ENCODE measurements at places on chromosomes 2 and 18.
A peak's percentile ranks its signal among the peaks of the same experiment; 100 is the strongest.

DNA sequence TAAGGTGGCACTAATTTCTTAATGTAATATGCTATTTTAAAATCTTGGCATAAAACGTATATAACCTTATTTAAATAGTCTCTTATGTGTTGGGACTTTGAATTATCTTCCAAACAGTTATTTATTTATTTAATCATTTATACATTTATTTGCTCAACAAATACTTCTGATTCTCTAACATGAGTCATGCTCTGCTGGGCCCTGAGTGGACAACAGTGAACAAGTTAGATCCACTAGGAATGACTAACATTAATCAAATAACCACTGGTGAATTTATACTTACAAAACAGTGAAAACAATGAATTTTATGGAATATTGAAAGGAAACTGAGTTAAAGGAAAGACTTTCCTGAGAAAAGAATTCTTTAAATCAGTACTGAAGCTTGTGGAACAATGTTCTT, 1257.2 kb upstream of the CHAC2 start:
- H3K4me1 ChIP-seq: no peaks in the 10 kb centered on the region
- no peak overlapping the region for H3K27ac ChIP-seq
- no peaks in the 10 kb centered on the region for H3K27me3 ChIP-seq
- no peak overlapping the region for H3K4me3 ChIP-seq
- no peak for DNase-seq

DNA sequence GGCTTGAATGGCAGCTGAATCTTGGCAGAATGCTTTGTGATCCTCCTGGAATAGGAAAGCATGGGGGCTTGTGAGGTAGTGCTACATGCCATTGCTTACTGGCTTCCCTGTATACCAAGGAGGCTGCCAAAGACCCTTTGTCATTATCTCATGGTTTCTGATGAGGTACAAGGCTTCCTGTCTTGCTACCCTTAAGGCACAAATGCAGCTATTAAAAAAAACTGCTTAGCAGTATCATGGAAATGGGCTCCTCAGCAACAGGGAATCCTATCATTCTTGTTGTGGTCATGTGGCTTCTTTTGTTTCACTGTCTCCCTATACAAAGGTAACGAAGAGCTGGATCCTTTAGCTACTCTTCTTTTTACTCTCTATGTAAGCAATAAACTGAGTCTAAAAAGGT, 6.6 kb upstream of the KANSL1L start:
- H3K4me1 ChIP-seq: peaks cover 10% of the 10 kb centered on the region
- H3K27me3 ChIP-seq: no peaks in the 10 kb centered on the region
- peak overlapping the region; percentile 63 for H3K27ac ChIP-seq
- H3K36me3 ChIP-seq: no peaks in the 10 kb centered on the region
- peak; percentile 38 for DNase-seq
- H3K4me3 ChIP-seq: no peak overlapping the region

DNA sequence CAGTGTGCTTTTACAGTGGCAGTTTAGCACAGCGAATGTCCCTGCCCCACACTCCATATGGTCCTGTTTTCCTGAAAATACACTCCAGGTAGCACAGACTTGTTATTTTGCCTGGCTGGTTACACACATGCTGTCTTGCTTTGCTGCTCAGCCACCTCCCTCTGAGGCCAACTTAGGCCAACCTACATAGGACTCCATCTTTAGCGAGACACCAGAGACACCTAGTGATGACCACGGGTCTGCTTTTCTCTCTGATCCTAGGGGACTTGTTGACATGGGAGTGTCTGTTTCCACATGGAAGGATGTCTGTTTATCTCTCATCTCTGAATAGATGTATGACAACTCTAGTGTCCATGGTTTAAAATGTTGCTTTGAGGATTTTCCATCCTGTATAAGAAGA, 43.3 kb downstream of the PLEKHB2 start:
- no peaks in the 10 kb centered on the region for H3K4me1 ChIP-seq
- no peak for DNase-seq
- no peak overlapping the region for H3K4me3 ChIP-seq
- H3K36me3 ChIP-seq: peaks cover 7% of the 10 kb centered on the region
- H3K27ac ChIP-seq: no peak overlapping the region

DNA sequence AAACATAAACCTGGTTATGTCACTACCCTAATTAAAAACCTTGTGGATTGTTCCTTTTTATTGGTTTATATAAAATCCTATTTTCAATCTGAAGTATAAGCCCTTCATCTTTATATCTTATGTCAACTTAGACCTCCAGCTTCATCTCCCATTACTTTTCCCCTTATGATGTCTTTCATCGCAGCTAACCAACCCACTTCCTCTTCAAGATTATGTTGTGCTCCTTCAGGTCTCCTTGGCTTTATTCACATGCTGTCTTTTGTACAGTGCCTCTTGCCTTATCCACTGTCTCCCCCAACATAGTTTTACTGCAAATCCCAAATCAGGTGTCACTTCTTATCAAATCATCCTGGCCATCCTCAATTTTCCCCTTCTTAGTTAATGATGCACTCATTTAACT, 25.9 kb downstream of the MBD5 start:
- no peaks in the 10 kb centered on the region for H3K27me3 ChIP-seq
- H3K4me1 ChIP-seq: no peaks in the 10 kb centered on the region
- H3K36me3 ChIP-seq: no peaks in the 10 kb centered on the region
- H3K27ac ChIP-seq: no peak overlapping the region

- no peak overlapping the region for H3K27ac ChIP-seq
- no peaks in the 10 kb centered on the region for H3K36me3 ChIP-seq
- H3K4me1 ChIP-seq: no peaks in the 10 kb centered on the region
- H3K27me3 ChIP-seq: no peaks in the 10 kb centered on the region
These were observed 111.1 kb downstream of the MEP1B start for GRCh38 chr18:32300914-32301313.

- no peaks in the 10 kb centered on the region for H3K4me1 ChIP-seq
- DNase-seq: no peak
- no peak overlapping the region for H3K27ac ChIP-seq
- H3K4me3 ChIP-seq: no peak overlapping the region
These were observed 3.3 kb downstream of the UGT1A9 start for GRCh38 chr2:233674995-233675394.

DNA sequence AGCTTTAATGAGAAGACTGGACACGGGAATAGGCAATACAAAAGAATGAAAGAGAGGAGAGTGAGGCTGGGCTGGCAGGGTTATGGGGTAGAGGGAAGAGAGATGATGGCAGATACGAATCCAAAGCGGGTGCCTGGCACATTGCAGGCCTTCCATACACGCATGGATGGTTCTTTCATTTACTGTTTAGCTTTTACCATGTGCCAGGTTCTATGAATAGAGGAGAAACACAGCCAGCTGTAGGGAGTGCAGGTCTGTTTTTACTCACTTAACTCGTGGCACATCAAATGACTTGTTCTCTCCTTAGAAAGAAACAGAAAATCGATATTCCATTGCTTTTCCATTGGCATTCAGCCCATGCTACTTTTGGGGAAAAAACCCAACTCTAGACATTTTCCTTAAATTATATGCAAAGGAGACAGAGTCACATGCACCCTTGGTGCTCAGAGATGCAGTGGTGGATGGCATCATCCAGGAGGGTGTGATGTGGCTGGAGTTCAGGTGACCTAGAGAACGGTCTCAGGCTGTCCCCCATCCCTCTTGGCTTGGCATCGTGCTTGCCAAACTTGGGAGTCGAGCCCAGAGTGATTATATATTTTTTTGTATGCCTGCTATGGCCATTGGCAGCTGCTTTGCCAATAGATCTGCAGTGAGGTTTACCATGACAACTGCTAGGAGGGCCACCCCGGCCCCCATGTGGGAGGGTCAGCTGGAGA, 6.2 kb downstream of the LTBP1 start:
- no peak for DNase-seq
- H3K27me3 ChIP-seq: no peaks in the 10 kb centered on the region
- peaks cover 3% of the 10 kb centered on the region for H3K4me1 ChIP-seq
- H3K27ac ChIP-seq: no peak overlapping the region

DNA sequence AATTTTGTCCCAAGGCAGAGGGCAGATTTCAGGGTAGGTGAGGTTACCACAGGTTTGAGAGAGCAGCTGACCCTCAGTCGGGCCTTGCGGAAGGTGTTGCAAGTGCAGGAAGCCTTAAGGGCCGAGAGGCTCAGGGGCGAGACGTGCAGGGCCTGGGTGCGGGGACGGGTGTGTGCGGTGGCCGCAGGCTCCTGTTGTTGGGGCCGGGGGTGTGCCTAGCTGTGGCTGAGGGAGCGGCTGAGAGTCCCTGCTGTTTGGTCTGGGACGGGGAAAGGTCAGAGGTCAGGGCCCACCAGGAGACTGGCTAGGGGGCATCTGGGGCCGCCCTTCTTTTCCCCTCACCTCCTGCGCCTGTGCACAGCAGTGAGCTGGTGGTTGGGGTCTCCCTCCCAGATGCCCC, 52.5 kb downstream of the NTSR2 start:
- no peaks in the 10 kb centered on the region for H3K4me1 ChIP-seq
- H3K27ac ChIP-seq: no peak overlapping the region
- no peaks in the 10 kb centered on the region for H3K27me3 ChIP-seq
- H3K36me3 ChIP-seq: peaks cover 10% of the 10 kb centered on the region
- H3K4me3 ChIP-seq: no peak overlapping the region

DNA sequence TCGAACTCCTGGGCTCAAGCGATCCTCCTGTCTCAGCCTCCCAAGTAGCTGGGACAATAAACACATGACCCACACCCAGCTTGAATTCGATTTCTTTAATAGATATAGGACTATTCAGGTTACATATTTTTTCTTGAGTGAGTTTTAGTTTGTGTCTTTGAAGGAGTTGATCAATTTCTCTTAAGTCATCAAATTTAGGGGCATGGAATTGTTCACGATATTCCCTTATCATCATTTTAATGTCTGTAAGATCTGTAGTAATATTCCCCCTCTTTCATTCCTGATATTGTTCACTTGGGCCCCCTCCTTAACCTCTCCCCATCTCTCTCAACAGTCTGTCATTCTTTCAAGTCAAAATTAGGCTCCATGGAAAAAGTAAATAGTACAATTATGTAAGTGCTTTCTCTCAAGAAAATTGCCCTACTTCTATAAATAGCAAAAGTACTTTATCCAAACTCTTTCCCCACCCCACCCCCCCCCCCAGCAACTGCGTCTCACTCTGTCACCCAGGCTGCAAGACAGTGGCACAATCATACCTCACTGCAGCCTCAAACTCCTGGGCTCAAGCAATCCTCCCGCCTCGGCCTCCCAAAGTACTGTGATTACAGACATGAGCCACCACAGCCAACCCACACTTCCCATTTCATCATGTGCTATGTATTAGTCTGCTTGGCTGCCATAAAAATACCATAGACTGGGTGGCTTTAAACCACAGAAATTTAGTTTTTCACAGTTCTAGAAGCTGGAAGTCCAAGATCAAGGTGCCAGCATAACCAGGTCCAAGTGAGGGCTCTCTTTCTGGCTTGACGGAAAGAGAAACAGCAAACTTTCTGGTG, 20.1 kb downstream of the WDR33 start:
- peaks cover 5% of the 10 kb centered on the region for H3K36me3 ChIP-seq
- no peak for DNase-seq
- no peak overlapping the region for H3K27ac ChIP-seq
- H3K4me3 ChIP-seq: no peak overlapping the region
- H3K4me1 ChIP-seq: no peaks in the 10 kb centered on the region

DNA sequence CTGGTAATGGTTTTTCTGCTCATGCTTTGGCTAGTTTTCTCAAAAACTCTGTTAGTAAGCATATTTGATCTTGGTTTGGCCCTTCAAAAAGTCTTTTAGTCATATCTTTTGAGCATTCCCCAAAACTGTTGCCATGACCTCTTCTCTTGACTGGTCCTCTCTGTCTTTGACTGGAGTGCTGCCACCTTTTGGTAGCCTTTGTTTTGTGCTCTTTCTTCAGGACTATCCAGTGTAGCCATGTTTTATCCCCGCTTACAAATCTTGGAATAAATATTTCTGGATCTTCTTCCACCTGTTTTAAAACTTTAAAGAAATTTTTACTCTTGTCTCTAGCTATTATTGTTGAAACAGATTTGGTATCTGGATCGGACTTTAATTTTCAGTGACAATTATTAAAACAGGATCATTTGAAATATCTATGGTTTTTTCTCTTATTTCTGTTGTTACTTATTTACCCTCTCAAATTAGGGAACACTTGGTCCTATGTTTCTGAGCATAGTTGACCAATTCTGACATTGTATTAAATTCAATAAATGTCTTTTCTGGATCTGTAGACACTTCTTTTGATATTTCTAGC, 965 bp upstream of the ELOA2 start:
- H3K4me1 ChIP-seq: peaks cover 5% of the 10 kb centered on the region
- no peak for DNase-seq
- no peak overlapping the region for H3K4me3 ChIP-seq
- no peaks in the 10 kb centered on the region for H3K36me3 ChIP-seq
- no peak overlapping the region for H3K27ac ChIP-seq

- no peaks in the 10 kb centered on the region for H3K4me1 ChIP-seq
- H3K36me3 ChIP-seq: no peaks in the 10 kb centered on the region
- DNase-seq: no peak
- H3K4me3 ChIP-seq: no peak overlapping the region
- H3K27me3 ChIP-seq: no peaks in the 10 kb centered on the region
These were observed 391.2 kb downstream of the PTPRM start for GRCh38 chr18:7958081-7958896.

GRCh38 chr18:78804206-78805030, 175.2 kb upstream of the SALL3 start:
- H3K27me3 ChIP-seq: no peaks in the 10 kb centered on the region
- H3K27ac ChIP-seq: no peak overlapping the region
- H3K4me3 ChIP-seq: no peak overlapping the region
- no peaks in the 10 kb centered on the region for H3K4me1 ChIP-seq
- no peaks in the 10 kb centered on the region for H3K36me3 ChIP-seq

DNA sequence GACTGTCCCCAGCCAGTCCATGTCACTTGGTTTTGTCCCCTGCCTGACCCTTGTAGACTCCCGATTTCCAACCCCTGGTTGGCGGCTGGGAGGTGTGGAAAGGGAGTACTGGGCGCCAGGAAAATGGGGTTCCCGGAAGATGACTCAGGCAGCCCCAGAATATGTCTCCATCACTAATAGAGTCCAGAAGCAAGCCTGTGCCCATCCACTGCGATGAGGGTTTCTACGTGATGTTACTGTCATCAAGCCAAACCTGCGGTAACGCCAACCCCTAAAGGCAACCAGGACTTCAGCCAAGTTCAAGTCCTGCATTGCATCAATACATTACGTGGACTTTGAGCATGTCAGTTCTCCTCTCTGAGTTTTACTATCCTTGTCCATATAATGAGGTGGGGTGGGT, 62.0 kb upstream of the TAF1B start:
- DNase-seq: no peak
- H3K27ac ChIP-seq: no peak overlapping the region
- no peaks in the 10 kb centered on the region for H3K36me3 ChIP-seq
- H3K27me3 ChIP-seq: no peaks in the 10 kb centered on the region
- no peak overlapping the region for H3K4me3 ChIP-seq
- no peaks in the 10 kb centered on the region for H3K4me1 ChIP-seq
